Retina (tissue), 1 donor: ENCODE measurements at places on chromosomes 1 and 21.
A peak's percentile ranks its signal among the peaks of the same experiment; 100 is the strongest.

DNA sequence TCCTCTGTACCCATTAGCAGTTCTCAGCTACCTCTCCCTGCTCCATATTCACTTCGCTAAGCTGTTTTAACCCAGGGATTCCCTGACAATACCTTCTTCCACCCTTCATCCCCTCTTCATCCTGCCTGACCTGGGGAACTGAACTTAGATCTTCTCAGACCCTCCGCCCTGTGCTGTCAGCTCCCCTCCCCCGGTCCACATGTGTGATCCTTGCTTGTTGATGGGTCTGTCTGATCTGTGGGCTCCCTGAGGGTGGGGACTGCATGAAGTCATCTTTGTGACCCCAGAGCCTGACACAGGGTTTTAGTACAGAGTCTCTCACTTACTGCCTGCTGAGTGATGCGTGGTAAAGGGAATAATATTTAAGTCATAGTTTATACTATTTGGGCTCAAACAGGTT is 11.8 kb downstream of the CHAF1B start:
- DNase-seq: no peak

DNA sequence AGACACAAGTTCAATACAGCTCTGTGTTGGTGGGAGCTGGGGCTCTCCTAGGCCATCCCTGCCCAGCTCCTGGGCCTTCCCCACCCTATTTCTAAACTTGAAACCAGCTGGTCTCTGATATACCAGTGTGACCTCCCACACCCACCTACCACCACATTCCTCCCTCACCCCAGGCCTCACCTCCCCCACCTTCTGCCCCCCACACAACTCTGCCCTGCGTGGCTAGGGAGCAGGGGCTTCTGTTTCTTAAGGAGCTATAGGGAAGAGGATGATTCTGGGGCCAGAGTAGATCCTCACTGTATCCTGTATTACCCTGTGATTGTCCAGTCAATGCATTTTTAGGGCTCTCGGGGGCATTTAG is 16.5 kb downstream of the NES start:
- DNase-seq: no peak

- DNase-seq: no peak
Observed at GRCh38 chr1:31523012-31523411, 53.3 kb upstream of the TINAGL1 start.

DNA sequence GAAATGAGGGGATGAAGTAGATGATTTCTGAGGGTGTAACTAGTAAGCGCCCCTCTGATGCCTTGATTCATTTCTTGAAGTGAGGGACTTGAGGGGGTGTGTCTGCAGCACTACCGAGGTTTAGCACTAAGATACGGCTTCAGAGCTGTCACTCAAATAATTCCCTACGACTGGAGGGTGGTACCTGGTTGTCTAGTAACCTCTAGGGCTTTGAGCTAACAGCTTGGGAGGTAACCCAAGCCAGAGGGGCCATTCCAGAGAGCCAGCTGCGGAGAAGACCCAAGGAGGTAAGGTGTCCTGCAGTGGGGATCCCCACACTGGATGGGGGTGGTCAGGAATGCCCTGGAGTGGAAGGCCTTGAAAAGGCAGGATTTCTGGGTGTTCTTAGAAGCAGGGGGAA is at the start of gene TTC24:
TTC24 (plus strand) TSS at position 252 of the 400 bp plus-strand sequence. CDS start 1,642 bp downstream, outside the sequence.
- DNase-seq: no peak

GRCh38 chr1:205240569-205240968 is 12.8 kb downstream of the TMCC2 start:
- DNase-seq: no peak

DNA sequence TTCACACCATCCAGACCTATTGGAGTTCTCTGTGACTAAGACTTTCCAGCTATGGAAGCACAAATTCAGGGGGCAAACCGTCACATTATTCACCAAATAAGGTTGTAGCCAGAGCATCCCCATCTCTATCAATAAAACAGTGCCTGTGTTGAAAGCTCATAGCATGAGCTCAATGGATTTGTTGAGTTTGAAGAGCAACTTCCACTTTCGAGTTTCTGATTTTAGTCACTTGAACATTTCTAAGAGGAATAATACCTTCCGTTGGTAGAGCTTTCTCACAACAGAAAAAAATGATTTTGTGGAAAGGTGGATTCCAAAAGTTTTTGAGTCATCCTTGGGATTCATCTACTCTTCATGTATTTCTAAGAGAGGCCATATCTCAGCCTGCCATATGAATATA is 13.0 kb upstream of the ELAVL4 start:
- no peak for DNase-seq

GRCh38 chr1:192668409-192668983 is 32.5 kb downstream of the RGS13 start:
- no peak for DNase-seq

DNA sequence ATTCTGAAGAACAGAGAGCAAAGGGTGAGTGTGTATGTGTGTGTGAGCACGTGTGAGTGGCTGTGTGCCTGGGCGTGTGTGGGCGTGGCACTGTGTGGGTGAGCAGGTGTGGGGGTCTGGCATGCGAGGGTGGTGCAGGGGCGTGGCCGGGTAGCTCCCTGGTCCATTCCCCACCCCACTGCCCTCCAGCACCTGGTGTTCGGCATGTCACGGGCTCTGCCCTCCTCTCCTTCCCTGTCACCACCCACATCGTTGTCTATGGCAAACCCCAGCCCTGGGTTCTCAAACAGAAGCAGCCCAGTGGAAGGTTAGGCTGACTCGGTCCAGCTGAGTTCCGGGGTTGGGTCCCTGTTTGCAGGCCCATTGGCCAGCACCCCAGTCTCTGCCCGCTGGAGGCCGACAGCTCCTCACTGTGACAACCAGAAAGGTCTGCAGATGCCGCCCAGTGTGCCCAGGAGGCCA is 39.8 kb downstream of the UBE2G2 start:
- DNase-seq: no peak

GRCh38 chr1:10271869-10272268 is 61.5 kb downstream of the KIF1B start:
- DNase-seq: no peak

DNA sequence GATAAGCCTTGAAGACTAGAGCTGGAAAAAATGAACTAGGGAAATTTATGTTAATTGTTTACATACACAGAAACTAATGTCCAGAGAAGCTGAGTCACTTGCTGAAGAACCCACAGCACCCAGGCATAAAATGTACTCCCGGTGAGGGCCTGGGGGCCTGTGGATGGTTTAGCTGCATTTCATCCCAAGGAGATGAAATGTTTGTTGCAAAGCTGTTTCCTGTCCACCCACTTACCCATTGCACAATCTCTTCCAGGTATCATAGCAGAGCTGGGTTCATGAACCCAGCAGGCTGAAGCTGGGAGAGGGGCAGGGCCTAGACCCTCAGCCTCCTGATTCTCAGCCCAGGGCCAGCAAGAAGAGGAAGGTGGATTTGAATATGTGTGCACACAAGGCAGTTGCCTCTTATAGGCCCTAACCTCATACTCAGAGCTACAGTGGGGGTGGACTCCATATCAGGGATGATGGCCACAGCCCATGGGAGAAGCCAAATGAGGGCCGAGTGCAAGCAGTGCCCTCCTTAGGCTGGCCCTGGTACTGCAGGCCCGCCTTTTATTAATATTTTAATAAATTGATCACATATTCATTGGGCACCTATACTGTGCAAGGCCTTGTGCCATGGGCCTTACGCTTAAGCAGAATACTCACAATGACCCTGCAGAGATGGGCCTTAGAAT is 110.8 kb downstream of the LACTBL1 start:
- peak; percentile 79 for DNase-seq

- DNase-seq: peak; percentile 60
Observed at GRCh38 chr1:37513795-37514349, 694 bp downstream of the MEAF6 start.

GRCh38 chr1:6100861-6101783 is 55.4 kb downstream of the KCNAB2 start:
- DNase-seq: no peak

GRCh38 chr1:211095381-211095780 is 38.6 kb downstream of the KCNH1 start:
- no peak for DNase-seq

- DNase-seq: no peak
Observed at GRCh38 chr1:108718927-108719655, 6.4 kb downstream of the FNDC7 start.

DNA sequence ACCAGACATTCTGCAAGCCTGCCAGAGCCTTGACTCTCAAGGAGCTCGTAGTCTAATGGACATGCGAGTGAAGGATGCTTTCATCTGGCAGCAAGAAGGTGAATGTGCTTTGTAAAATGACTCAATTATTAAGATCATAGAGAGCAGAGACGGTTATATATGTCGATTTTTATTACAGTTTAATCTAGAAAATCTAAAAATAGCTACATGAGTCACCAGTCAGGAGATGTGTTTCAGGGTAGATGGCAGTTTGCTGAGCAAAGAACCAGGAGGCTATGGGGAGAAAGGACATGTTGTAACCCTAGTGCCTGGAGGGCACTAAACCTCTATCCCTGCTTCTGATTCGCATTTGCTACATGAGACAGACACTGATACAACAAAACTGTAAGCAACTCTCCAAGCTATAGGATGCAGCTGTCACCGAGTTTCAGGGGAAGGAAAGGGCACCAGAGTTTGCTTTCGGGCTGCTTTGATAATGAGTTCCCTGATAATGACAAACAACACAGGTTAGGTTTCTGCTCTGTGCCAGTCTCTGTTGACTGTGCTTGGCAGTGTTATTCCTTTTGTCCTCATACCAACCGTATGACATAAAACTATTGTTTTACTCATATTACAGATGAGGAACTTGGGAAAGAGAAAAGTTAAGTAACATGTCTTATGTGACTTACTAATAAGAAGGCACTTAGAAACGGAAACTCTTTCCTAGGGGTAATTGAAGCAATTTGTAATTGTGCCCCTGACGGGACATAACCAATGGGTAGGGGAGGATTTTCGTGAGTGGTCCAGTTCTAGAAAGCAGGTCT is 43.2 kb downstream of the C1orf198 start:
- DNase-seq: no peak

DNA sequence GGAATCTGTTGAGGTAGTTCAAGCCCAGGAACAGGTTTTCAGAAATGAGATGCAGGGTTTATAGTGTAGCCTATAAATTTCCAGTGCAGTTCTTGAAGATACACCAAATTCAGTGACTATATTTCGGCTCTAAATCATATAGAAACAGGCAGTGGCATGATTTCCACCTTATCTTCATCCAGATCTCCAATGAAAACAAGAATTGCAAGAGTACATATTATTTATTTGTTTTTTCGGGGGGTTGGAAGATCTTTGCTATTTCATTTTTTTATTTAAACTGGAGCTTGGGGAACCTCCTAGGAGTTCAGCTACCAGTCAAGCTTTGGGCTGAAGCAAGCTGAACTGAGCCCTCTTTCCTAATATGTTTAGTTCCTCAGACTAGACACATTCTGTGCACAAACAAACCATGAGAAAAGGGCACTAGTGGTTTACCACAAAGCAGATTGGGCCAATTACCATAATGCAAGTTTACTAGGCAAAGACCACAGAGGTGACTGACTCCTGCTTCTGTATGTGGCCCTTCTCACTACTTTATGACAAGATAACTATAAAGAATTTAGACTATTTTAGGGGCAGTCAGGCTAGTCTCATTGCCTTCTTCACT is 68.5 kb downstream of the RGS2 start:
- DNase-seq: no peak

DNA sequence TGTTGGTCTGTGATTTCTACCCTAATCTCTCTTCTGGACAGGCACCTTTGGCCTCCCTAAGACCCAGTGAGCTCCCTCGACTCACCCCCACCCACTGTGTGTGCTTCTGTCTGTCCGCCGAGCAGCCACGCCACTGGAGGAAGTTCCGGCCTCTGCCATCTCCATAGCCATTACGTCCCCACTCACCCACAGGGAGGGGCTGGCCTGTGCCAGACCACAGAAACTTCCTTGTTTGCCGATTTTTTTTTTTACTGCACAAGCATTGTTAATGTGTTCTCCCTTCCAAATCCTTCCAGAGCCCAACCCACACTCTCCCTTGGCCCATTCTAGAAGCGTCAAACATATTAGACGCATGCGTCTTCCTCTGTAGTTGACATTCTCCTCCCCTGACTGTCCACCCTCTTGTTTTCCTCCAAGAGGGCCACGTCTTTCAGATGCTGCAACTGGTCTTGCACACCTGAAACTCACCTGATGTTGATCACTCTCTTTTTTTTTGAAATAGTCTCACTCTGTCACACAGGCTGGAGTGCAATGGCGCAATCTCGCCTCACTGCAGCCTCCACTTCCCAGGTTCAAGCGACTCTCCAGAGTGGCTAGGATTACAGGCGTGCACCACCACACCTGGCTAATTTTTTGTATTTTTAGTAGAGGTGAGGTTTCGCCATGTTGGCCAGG is 72.3 kb downstream of the EVA1C start:
- DNase-seq: no peak

GRCh38 chr1:87833166-87833565 is 504.5 kb downstream of the LMO4 start:
- no peak for DNase-seq

DNA sequence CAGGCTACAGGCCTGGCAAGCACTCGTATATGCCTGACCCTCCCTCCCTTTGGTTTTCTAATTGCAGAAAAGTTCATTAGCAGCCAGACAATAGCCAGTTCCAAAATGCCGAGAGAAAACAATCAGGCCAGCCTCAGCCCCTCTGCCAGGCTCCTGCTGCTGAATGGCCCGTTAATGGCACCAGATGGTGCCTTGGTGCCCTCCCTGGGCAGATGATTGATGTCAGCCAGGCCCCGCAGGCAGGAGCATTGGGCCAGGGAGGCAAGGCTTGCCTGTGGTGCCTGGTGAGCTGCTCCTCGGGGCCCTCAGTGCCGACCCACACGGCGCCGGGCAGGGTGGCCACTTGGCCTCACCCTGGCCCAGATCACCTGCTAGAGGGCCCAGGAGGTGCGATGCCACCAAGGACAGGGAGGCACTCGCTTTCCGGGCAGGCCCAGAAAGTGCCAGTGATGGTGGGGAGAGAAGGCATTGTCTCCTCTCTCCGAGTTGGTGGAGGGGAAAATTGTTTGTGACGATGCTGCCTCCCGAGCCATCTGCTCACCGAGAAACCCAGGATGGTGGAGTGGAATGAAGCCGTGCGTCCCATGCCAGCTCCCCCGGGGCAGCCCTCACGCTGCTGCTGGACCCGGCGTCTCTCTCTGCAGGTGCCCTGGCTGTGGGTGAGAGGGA is 28.1 kb downstream of the QSOX1 start:
- DNase-seq: peak; percentile 84

DNA sequence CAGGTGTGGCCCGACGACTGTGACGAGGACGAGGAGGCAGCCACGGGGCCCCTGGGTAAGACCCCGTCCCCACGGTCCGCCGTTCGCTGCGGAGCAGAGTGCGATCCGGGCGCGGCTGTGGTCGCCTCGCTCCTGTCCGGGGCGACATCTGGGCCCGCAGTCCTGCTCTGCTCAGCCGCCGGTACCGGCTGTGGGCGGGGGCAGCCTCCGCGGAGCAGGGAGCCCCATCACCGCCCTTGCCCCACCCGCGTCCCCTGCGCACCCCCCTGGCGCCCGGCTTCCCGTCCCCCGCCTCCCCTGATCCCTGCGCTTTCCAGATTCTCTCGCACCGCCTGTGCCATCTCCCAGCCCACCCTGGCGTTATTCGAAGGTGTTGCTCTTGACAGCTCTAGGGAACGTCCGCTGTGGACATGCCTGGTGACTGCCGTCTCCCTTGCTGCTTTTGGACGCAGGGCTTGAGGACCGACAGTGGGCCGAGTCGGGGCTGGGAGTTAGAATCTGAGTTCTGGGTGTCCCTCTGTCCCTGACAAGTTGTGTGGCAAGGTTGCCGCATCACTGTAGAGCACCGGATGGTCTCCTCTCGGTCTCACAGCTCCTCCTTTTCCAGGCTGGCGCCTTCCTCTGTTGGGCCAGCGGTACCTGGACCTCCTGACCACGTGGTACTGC is 596 bp downstream of the TOR3A start:
- DNase-seq: peak; percentile 59
